ENCODE measurements at places on chromosomes 1 and 21.

DNA sequence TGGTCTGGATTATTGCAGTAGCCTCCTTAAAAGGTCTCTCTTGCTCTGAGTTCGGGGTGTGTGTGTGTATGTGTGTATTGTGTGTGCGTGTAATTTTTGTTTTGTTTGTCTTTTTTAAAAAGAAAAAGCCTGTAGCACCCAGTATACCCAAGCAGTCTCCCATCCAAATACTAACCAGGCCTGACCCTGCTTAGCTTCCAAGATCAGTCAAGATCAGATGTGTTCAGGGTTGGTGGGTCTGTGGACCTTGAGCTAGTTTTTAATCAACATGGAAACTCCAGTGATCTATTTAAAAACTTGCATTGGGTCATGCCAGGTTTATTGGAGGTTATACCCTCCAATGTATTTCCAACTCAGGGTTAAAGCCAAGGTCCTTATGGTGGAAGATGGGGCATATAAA is 40.3 kb downstream of the FNBP1L start:
- DNase-seq = no peak

DNA sequence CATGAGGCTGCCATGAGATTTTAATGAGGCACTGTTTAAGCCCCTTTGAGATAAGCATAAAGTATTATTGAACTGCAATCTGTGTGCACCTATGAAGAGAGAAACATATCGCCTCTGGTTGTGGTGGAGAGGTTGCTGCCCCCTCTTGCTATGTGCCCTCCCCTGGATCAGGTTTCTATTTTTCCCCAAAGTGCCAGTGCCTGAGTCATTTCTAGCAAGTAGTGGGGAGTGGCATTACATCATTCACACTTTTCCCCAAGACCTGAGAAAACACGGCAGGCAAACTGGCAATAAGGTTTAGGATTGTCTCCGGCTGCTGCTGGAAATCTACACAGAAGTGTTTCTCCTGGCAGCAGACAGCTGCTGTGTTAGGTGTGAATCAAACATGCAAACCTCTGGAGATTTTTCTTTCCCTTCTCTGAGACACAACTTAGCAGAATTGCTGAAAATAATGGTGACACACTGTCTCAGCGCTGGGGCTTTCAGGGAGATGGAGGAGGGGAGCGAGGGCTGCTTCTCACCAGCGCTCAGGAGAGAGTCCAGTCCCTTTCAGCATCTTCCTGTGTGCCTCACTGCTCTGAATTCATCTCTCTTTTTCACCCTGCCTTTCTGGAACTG is 13.7 kb upstream of the RGS16 start:
- no peak for DNase-seq

GRCh38 chr1:204478921-204479320 is 15.7 kb downstream of the PIK3C2B start:
- DNase-seq = no peak

DNA sequence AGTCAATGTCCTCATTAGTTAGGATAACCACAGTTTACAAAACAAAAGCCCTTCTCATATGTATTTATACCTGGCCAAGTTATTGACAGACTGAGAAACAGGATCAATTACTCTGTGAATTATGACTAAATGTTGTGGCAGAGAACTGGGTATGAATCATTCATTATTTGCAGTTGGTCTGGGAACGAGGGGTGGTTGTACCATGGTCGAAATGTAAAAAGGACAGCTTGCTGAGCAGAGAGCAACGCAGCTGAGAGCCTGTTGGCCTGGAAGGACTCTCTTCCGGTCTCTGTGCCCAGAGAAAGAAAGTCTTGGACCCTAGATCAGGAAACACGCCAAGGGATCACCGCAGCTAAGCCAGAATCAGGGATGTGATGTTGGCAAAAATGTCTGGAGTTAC is 169.6 kb downstream of the DISC1 start:
- no peak for DNase-seq

GRCh38 chr1:1040004-1040991 is 20.4 kb downstream of the AGRN start:
- DNase-seq = peak; percentile 59

GRCh38 chr1:3469104-3469848 is 14.8 kb downstream of the ARHGEF16 start:
- DNase-seq = no peak

DNA sequence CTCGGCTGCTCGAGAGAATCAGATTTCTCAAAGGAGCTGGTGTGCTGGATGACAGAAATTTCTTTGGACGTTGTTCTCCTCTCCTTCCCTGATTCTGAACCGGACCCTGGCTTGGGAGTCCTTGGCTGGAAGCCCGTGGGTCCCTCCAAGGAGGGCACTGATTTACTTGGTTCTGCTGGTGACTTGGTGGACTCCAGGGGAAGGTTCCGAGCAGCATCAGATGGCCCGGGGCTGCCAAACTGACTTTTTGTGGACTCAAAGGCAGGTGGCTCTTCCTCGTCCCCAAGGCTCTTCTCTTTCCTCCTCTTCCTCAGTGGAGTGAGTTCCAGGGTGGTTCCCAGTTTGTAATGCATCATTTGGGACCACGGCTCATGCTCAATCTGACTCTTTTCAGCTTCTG is 97.9 kb upstream of the EDN2 start:
- no peak for DNase-seq

DNA sequence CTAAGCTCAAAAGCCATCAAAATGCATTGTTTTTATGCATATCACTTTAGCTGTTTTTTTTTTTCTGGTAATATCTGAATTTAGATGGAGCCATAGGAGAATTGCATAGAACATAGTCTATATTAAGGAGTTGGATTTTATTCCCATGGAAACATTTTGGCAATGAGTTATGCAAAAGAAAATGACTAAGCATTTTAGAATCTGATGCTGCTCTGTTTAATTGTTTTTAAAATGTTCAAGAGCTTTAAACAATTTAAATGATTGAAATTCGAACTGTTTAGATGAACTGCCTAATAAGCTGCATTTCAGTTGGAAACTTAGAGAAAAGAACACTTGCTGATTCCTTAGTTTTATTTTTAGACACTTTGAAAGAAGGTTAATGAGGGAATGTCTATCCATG is 1531.5 kb upstream of the B3GALT2 start:
- DNase-seq = no peak

GRCh38 chr1:113031171-113031933 is 41.6 kb upstream of the LRIG2 start:
- no peak for DNase-seq

- no peak for DNase-seq
These were observed 42.6 kb upstream of the SRRM1 start for GRCh38 chr1:24600551-24600950.

GRCh38 chr1:212981571-212982328 is 31.4 kb downstream of the VASH2 start:
- DNase-seq = no peak

GRCh38 chr21:42624095-42624790 is 29.2 kb upstream of the PDE9A start:
- DNase-seq = no peak

DNA sequence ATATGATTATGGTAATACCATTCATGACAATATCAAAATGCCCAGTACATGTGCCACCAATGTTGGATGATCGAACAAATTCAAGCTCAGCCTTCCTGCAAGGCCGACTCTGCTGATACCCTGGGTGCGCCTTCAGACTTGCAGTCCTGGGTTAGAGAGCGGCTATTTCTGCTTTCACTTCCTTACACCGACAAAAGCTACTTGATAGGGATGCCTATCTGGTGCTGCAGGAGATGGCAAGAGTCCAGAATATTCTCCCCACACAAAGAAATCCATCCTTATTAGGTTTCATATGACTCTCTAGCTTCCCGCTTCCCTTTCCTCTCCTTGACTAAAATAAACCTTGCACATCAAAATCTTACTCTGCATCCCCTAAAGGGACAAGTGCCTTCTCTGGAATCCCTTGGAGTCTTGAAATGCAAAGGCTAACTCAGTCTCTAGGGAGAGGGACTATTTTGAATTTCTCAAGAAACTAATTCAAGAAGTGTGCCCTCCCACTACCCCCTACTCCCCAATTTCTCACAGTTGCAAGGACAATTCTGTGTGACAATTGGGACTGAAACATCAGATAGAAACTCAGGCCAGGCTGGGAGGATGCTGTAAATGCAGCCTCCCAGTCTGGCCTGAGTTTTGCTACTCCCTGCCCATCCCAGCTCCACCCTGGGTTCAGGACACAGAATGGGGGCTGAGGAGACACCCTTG is 103.1 kb upstream of the USP24 start:
- DNase-seq = no peak

- DNase-seq = no peak
These were observed 72.3 kb downstream of the TRIM11 start for GRCh38 chr1:228334226-228334935.

DNA sequence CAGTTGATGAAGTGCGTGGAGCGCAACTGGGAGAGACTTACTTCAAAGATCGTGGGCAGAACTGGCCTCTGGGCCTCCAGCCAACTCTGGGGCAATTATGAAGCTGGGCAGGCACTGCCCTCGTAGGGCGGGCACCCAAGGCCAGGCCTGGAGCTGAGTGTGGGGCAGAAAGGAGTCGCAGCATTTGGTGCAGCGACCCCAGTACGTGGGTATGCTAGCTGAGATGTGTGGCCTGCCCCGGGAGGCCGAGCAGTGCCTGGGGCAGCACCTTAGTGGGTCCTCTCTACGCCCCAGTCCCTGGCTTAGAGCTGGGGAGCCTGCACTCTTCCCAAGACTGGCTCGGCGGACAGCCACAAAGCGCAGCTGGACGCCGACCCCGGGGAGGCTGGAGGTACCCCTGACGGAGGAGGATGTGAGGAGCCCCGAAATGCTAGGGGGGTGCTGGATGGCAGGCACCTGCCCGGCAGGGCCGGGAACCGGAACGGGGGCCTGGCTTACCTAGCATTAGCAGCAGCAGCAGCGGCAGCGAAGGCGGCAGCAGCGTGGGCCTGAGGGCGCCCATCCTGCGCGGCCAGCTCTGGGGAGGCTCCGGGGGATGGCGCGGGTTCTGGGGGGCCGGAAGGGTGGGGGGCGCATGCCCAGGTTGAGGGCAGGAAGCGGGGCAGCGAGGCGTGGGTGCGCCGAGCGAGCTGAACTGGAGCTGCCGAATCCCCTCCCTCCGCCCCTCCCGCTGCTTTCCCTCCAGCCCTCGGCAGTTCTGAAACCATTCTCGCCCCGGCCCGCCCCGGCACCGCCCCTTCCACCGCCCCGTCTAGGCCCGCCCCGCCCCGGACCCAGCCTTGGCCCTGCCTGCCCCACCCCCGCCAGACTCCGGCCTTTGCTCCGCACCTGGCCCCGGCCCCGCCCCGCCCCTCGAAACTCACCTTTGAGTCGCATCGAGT is at the start of gene IGSF8:
Gene IGSF8, minus strand, starts transcription at position 709 of the 941 bp plus-strand sequence. Its CDS starts 147 bp downstream, at position 562.
- peak; percentile 89 for DNase-seq

DNA sequence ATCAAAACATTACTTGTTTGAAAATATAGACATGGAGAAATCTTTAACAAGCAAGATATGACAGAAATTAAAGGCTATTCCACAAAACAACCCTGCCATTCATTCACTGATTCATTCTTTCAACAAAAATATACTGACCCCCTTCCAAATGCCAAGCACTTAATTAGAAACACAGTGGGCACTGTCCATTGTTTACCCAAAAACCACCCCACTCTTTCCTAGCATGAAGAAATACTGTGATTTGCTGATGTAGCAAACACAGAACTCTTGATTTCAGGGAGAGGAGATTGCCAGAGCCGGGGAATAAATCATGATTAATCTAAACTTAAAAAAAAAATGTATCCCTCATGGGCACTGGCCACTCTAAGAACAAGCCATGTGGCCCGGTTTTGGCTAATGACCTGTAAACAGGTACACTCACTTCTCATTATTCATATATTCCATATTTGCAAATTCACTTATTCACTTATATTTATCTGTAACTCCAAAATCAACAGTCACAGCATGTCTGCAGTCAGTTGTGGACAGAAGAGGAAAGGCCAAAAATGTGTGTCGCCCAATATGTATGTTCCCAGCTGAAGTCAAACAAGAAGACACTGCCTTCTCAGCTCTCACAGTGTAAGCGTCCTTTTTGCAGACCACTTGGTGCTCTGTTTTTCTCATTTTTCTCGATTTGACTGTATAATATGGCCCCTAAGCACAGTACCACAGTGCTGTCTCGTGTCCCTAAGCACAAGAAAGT is 133.1 kb downstream of the SMYD3 start:
- DNase-seq = no peak

- DNase-seq = no peak
These were observed 245.1 kb downstream of the RHOU start for GRCh38 chr1:228980232-228980937.

GRCh38 chr21:28104346-28104745 is 888.3 kb downstream of the LTN1 start:
- DNase-seq = no peak

GRCh38 chr21:35995522-35996088 is 64.7 kb downstream of the SETD4 start:
- no peak for DNase-seq

- no peak for DNase-seq
These were observed 91.3 kb downstream of the RWDD3 start for GRCh38 chr1:95325349-95325748.

DNA sequence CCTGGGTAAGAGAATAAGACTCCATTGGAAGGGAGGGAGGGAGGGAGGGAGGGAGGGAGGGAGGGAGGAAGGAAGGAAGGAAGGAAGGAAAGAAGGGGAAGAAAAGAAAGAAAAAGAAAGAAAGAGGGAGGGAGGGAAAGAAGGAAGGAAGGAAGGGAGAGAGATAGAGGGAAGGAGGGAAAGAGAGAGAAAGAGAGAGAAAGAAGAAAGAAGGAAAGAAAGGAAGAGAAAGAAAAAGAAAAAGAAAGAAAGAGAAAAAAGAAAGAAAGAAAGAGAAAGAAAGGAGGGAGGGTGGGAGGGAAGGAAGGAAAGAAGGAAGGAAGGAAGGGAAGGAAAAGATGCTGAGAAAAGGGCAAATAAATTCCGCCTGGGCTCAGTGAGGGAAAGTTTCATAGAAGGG is 74.7 kb upstream of the IFNAR2 start:
- no peak for DNase-seq

DNA sequence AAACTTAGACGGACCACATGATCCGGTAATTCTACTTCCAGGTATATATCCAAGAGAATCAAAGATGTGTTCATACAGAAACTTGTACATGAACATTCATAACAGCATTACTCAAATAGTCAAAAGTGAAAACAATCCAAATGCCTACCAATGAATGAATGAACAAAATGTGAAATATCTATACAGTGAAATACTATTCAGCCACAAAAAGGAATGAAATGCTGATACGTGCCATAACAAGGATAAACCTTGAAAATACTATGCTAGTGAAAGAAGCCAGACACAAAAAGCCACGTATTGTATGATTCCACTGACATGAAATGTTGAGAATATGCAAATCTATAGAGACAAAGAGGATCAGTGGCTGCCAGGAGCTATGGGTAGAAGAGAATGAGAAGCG is 18.3 kb downstream of the TARBP1 start:
- DNase-seq = no peak
